SK-MEL-5 (cell line): ENCODE measurements at places on chromosomes 6 and 20.

DNA sequence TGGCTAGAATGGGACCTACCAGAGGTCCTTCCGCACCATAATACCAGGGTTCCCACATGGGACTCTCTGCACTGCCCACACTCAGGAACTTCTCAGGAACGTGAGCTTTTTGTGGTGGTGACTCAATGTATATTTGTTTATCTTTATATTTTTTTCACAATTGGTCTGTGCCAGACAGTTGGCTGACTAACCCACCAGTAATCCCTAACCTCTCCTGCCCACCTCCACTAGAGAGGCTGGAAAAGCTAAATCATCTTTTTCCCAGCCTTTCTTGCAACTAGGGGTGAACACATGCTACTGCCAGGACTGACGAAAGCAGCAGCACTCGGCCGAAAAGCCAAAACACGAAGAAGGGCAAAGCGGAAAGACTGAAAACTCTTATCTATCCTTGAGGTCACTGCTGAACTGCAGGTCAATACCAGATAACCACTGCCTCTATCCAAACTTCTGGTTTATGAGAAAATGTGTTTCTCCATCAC, 112.9 kb downstream of the TRERF1 start:
- DNase-seq, result no peak

DNA sequence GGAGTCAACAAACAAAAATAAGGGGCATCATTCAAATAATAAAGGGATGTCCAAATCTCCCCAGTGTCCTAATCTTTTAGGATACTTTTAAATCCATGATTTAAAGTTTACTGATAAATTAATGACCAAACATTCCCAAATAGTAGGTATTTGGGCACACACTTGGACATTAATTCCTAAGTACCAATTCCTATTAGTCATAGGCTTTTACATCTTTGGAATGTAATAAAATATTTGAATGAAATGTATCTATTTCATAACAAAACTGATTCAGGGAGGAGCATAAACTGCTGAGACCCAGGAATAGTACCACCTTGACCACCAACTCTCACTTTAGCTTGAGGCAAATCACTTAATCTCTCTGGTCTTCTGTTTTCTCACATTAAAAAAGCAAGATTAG, 44.3 kb downstream of the VGLL2 start:
- DNase-seq, result no peak

DNA sequence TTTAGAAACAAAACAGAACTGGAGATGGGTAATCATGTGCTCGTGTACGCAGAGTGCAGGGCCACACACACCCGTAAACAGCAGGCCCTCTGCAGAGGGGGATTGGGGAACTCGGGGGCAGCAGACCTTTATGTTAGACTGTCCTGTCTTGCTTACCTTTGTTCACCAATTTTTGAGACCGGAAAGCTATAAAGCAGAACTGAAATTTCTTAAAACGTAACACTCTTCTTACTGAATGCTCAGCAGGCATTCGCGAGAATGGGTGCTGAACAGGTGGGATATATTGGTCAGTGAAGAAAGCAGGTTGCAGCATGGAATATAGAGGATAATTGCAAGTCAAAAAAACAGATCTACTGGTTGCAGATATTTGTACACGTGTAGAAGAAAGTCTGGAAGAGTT, 211.1 kb downstream of the BMP7 start:
- no peak for DNase-seq

DNA sequence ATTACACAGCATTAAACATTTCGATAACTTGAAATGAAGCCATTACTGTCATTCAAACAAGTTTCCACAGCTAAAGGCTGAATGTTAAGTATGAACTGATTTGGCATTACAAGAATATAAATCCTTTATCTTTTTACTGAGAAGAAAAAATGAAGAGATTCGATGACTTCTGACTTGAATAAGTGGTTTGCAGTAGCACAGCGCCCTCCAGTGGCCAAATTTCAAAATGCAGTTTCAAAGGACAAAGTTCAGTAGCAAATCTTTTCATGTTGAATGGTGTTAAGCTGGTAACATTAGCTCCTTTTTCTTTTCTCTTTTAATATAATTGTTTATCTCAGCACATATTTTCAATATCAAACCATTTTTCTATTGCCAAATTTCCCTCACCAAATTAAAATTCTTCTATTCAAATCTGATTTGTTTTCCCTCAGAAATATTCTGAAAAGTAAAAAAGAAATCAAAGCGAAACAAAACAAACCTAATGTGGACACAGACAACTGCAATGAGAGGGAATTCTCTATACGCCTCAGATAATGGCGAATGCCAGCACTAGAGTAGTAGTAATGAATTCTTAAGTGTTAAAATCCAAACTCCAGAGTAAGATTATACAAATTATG, 145.7 kb downstream of the BTBD9 start:
- DNase-seq, result peak; percentile 72

- no peak for DNase-seq
These were observed 86.4 kb upstream of the LYRM2 start for GRCh38 chr6:89724981-89725380.

DNA sequence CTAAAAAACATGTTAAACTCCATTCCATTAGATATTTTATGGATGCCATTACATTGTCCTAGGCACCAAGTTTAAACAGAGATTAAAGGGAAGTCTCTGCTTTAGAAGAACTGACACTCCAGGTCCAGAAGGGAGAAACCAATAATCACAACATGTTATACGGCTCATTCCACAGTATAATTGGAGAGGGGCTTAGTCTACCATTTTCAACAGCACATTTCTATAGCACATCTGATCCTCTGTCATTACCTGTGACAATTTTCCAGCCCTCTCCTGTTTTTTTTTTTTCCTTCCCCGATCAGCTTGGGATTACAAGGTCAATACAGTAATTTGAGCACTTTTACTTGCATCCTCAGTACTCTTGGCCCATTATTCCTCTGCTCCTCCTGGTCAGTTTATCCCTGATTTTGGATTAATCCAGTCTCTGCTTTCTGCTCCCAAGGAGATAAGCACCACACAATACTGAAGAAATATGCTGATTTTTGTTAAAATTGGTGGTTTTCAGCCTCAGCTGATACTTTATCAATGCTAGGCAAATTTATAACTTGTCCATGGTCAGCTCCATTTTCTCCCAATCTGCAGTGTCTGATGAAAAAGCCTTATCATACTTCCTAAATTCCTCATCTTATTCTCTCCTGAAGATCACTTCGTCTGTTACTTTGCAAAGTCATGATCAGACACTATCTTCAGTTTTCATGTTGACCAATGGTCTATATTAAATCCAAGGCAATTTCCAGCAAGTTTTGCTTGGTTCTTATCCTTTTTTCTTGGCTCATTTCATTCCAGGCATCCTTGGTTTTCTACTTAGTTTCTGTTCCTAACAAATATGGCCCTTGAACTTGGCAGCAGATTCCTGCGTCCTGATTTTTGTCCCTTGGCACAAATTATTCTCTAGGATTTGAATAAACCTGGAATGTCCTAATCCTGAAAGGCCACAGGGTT, 30.8 kb upstream of the SYNCRIP start:
- no peak for DNase-seq

- no peak for DNase-seq
These were observed 104.4 kb upstream of the TAB2 start for GRCh38 chr6:149212892-149213801.
